ENCODE measurements at places on chromosomes 7 and 10.

GRCh38 chr7:46115410-46115809, 194.3 kb upstream of the IGFBP3 start:
- no peak for DNase-seq

GRCh38 chr7:107932805-107933204, 41.8 kb downstream of the DLD start:
- no peak for DNase-seq

DNA sequence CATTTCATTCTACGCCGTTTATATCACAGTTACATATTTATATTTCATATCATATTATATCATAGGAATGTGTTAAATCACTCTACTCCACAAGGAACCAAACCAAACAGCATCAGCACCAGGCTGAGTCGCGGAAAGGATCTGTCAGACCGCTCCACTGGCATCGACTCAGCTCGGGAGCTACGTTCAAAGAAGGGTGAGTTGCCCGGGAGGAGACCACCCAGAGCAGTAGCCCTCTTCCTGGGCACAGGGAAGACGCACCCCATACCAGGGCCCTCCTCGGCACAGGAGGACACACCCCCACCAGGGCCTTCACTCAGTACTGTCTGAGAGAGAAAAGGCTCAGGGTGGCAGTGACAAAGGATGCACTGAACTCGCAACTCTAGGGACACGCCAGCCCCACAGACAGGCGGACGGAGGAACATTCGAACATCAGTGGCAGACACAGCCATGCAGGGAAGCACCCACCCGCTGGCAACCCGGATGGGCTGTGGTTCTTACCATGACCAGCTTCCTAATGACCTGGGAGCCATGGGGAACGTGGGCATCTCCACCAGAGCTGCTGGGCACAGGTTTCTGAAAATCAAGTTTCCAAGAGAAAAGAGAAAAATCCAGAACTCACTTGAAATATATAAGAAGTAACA, 28.7 kb downstream of the PITRM1 start:
- no peak for DNase-seq

DNA sequence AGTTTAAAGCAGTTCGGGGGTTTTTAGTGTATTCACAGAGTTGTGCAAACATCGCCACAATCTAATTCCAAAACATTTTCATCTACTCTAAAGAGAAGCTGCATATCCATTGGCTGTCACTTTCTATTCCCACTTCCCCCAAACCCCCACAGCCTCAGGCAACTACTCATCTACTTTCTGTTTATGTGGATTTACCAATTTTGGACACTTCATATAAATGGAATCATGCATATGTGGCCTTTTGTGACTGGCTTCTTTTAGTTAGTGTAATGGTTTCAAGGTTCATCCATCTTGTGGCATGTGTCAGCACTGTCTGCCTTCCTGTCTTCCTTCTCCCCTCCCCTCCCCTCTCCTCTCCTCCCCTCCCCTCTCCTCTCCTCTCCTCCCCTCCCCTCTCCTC, 78.5 kb upstream of the FZD1 start:
- no peak for DNase-seq

DNA sequence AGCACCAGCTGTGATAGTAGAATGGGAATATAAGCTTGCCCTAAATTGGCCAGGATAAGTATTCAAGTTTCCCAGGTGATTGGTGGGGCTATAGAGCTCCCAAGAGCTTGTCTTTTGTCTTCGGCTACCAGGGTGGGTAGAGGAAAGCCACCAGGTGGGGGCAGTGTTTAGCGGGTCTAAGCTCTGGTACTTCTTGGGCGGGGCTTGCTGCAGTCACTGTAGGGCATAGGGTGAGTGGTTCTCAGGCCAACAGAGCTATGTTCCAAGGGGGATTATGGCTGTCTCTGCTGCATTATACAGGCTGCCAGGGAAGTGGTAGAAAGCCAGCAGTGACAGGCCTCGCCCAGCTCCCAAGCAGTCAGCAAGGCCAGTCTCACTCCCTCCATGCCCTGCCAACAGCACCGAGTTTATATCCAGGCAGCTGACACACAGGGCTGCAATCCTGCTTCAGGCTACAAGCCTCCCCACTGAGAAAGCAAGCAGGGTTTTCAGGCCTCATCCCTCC, 110.7 kb downstream of the ZNF467 start:
- no peak for DNase-seq

GRCh38 chr10:52446391-52446790, 132.3 kb downstream of the DKK1 start:
- DNase-seq, result no peak

GRCh38 chr7:132400561-132401142, 175.6 kb downstream of the PLXNA4 start:
- DNase-seq, result no peak

DNA sequence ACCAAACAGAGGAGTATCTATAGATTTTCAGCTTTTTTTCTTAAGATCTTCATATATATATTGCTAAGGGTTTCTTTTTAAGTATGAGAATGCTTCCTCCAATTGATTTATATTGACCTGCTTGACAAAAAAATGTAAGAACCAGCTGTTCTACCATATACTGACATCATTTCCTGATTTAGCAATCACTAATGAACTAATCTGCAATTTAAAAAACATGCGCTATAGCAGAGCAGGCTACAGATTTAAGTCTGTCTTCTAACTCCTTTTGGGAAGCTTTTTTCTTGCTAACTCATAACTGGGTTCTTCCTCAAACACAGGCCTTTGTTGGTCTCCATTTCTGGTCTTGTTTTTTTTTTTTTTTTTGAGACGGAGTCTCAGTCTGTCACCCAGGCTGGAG, 33.2 kb downstream of the ABCC2 start:
- DNase-seq, result no peak

DNA sequence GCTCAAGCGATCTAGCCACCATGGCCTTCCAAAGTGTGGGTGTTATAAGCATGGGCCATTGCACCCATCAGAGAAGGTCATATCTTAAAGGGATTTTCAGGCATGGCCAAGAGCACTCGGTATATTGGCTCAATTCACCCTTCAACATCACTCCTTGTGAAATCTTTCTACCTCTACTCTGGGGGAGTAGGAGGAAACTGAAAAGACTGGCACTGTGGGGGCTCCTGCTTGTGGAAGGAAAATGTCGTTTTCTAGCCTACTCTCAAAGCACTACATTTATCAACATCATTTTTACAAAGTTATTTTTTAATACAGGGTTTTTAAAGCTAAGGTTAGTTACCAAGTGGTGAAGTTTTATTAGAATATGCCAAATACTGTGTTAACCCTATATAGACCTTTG, 42.0 kb upstream of the CACNB2 start:
- DNase-seq, result no peak

DNA sequence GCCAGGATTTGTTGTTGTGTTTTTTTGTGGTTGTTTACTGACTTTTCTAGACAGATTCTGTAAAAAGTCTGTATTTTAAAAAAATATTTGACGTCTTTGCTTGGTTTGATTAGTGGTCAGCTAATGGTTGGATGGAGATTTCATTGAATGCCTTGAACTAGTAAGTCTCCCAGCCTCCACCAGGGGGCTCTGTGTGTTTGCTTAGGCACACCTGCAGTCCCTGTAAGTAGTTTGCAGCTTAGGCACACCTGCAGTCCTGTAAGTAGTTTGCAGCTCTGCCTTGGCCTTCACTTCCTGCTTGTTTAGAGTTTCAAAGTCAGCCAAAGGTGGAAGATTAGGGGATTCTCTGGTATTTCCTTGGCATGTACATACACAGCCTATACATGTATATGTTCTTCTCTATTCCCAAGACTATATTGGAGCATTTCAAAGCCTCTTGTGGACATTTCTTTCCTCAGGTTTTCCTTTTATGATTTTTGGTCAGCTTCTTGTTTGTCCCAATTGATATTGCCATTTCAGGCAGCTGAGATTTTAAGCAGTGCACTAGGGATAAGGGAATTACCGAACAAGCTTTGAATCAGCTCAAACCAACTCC, 101.6 kb downstream of the CCSER2 start:
- no peak for DNase-seq

- no peak for DNase-seq
These were observed 57.2 kb upstream of the PAX2 start for GRCh38 chr10:100688201-100688600.

DNA sequence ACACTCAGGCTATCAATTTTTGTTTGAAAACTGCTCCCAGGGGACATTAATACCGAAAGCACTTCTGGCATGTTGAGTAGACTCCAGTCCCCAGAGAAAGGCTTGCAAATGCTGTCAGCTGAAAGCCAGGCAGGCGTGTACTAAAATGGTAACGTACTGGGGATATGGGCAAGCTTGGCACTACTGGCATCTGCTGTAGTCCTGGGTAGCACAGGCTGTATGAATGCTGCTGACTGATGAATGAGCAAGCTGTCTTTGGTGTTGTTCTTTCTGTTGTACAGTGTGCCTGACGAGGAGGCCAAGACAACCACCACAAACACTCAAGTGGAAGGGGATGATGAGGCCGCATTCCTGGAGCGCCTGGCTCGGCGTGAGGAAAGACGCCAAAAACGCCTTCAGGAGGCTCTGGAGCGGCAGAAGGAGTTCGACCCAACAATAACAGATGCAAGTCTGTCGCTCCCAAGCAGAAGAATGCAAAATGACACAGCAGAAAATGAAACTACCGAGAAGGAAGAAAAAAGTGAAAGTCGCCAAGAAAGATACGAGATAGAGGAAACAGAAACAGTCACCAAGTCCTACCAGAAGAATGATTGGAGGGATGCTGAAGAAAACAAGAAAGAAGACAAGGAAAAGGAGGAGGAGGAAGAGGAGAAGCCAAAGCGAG, 53.5 kb upstream of the AGBL3 start:
- DNase-seq, result no peak

DNA sequence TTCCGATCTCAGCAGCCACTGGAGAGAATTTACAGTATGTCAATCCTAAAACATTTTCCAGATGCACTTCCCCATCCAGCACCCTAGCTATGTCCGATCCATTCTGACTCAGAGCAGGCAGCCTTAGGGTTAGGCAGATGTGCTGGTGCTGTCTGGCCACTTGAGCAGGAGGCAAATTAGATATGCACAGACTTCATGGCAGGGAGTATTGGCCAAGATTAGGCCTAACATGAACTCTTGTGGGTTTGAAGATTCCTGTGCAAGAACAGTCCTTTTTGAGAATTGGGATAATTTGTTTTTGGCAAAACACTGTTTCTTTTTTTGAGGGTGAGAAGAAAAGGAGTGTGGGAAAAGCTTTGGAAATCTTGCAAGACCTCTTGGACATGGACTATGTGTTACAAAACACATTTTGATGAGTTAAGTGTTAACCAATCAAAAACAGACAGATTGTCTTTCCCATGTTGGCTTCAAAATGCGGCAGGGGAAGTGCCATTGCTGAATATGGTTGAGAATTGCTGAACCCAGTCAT, 218.6 kb upstream of the INHBA start:
- DNase-seq, result no peak

DNA sequence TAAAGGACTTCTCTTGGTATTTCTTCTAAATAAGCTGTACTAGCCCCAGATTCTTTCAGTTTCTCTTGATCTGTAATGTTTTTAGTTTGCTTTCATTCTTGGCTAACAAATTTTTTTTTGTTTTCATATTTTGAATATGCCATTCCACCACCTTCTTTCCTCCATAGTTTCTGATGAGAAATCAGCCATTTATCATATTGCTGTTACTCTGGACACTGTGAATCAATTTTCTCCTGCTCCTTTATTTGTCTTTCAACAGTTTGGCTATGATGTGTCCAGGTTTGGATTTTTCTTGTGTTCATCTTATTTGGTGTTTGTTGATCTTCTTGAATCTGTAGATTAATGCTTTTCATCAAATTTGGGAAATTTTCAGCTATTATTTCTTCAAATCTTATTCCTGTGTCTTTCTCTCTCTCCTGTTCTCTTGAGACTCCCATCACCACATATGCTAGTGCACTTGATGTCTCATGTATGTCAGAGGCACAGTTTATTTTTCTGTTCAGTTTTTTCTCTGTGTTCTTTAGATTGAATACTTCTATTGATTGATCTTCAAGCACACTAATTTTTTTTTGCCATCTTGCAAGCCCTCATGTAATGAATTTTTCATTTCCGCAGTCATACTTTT, 15.0 kb downstream of the ELFN1 start:
- no peak for DNase-seq

DNA sequence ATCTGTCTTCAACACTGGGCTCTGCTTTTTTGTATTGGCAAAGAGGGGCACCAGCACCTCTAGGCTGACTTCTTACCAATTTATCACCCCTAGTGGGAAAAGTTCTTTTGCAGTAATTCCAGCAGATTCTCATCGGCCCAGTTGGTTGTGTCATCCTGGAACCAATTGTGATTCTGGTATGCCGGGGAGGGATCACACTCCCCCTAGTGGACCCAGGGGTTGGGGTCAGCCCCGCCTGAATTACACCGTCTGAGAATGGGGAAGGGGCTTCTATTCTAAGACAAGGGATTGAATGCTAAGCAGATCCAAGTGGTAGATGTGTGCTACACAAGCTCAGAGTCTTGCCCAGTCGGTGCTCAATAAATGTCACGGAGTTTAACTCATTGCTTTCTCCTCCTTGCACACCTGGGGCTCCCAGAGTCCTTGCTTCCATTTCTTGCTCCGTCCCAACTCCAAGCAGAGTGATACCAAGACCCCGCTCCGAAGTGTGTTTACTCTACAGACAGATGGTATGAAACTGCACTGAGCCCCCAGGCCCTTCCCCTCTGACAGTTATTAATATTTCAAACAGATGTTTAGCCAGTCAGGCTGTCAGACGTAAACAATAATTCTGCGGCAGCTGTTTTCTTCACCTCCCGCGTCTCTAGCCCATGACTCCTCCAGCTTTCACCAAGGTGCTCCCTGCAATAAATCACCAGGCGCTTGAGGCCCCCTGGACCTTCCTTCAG, 71.9 kb downstream of the C10orf105 start:
- no peak for DNase-seq

DNA sequence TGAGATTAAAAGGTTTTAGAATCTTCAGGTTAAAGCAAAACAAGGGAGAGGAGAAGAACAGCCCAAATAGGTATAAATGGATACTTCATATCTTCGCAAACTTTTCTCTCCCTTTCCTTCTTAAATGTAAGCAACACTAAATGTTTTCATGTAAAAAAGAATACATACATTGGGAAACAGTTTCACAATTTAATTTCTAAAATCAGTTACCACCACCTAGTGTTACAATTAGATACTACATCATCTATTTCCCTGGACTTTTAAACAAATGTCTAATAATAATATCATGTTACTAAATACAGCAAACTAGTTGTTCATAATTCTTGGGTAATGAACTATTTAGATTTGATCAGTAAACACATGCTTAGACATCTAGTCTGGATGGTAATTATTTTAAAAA, 35.8 kb downstream of the MINDY3 start:
- no peak for DNase-seq

- DNase-seq, result no peak
These were observed 327.3 kb upstream of the NRP1 start for GRCh38 chr10:33661580-33662336.

- DNase-seq, result no peak
These were observed 503.5 kb upstream of the TPK1 start for GRCh38 chr7:145339319-145339718.

DNA sequence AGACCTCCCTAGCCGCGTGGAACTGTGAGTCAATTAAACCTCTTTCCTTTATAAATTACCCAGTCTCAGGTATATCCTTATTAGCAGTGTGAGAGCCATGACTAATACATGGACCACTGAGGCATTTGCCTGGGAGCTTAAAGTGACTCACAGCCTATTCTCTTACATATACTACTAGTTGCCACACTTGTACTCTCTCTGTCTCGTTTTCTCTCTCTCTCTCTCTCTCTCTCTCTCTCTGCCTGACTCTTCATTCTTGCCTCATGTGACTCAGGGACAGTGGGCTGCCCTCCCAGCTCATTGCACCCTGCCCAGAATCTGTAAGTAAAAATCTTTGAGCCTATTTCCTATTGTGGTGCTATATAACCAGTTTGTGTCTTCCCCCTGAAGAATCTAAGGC, 238.5 kb upstream of the MAGI2 start:
- no peak for DNase-seq

Measured in NCI-H1105 (cell line).